ENCODE measurements at places on chromosomes 2 and 18. TPM values are rescaled to one million over a fixed set of nuclear protein-coding genes. Genes with fewer than 3 reads are reported as not detected.

The CTDSP1 gene
- polyA plus RNA-seq: 147 TPM

The FOXI3 gene
- polyA plus RNA-seq: 0.14 TPM

The SLC5A7 gene
- polyA plus RNA-seq: 0.71 TPM

The STEAP3 gene
- polyA plus RNA-seq: 1.9 TPM

The B3GNT7 gene
- polyA plus RNA-seq: 3.7 TPM

The CTAGE1 gene
- not detected for polyA plus RNA-seq

The PRSS56 gene
- not detected for polyA plus RNA-seq

The RNU2-63P gene
- polyA plus RNA-seq: not detected

The CHRNA1 gene
- 2.8 TPM for polyA plus RNA-seq

The MERTK gene
- polyA plus RNA-seq: 19.5 TPM

The FAHD2B gene
- 22.0 TPM for polyA plus RNA-seq

The PSMD14 gene
- polyA plus RNA-seq: 59.6 TPM

The ZNF516 gene
- polyA plus RNA-seq: 43.0 TPM

The GCG gene
- not detected for polyA plus RNA-seq

The SH3BP4 gene
- 46.8 TPM for polyA plus RNA-seq

The RAB17 gene
- polyA plus RNA-seq: 11.6 TPM

The OTOS gene
- 0.31 TPM for polyA plus RNA-seq

The TTLL4 gene
- 31.1 TPM for polyA plus RNA-seq

The CXXC1 gene
- 81.4 TPM for polyA plus RNA-seq

The POTEC gene
- 0.04 TPM for polyA plus RNA-seq

The ITPRIPL1 gene
- 5.3 TPM for polyA plus RNA-seq

The TDRD15 gene
- not detected for polyA plus RNA-seq

The PPP1R7 gene
- polyA plus RNA-seq: 84.4 TPM

The ABCG5 gene
- polyA plus RNA-seq: 0.42 TPM
